DMS153 (cell line): ENCODE measurements at places on chromosomes 5 and 9.

DNA sequence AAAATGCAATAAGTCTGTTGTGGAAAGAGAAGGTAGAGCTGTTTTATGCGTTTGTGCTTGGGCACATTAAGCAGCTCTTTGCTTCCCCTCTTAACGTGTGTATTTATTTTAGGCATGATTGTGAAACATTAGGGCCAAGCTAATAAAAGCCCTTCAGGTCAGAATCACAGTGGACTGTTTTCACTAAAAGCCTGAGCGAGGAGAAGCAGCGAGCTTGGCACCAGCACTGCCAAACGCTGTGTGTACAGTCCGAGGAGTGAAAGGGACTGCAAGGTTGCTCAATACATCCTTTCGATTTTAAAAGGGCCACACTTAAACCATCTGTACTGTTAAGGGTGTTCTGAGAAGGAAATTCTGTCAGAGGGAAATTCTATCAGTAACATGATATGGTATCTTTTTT, 107.2 kb upstream of the CKMT2 start:
- peak; percentile 41 for DNase-seq

- DNase-seq: no peak
These were observed 2.2 kb downstream of the PCDH1 start for GRCh38 chr5:141875795-141876627.

- peak; percentile 64 for DNase-seq
These were observed 3.3 kb downstream of the ASTN2 start for GRCh38 chr9:117411547-117411946.

- no peak for DNase-seq
These were observed 218.8 kb upstream of the IL12B start for GRCh38 chr5:159549046-159549445.

DNA sequence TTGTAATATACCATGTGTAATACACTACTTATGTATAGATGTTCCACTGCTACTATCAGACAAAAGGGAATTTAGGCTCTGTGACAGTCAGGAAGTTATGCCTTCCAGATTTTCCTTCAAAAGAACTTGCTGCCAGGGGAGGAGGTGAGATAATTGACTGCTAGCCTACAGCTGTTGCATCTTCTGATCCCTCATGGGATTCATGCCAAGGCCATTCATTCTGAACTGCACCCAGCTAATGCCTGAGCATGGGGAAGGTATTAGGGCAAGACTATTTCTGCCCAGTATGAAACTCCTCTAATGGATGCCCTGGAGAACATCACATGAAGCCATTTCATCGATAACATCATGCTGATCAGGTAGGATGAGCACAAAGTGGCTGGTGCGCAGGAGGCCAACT, 746.5 kb upstream of the ZNF608 start:
- no peak for DNase-seq

DNA sequence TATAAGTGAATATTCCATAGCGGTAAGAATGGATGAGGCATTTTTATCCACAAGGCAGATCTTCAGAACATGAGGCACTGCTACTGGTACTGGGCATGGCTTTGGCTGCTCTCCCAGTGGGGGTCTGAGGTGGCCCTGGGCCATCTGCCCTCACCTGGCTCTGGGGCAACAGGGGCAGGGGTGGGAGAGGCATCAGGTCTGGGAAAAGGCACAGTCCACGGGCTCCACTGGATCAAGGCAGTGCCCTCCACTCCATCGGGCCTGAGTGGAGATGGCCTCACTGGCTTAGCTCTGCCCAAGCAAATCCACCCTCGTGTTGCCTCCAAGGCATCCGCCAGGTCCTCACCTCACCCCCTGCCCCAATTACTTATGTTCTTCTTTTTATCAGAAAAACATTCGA, 10.9 kb upstream of the NKD2 start:
- DNase-seq: no peak

DNA sequence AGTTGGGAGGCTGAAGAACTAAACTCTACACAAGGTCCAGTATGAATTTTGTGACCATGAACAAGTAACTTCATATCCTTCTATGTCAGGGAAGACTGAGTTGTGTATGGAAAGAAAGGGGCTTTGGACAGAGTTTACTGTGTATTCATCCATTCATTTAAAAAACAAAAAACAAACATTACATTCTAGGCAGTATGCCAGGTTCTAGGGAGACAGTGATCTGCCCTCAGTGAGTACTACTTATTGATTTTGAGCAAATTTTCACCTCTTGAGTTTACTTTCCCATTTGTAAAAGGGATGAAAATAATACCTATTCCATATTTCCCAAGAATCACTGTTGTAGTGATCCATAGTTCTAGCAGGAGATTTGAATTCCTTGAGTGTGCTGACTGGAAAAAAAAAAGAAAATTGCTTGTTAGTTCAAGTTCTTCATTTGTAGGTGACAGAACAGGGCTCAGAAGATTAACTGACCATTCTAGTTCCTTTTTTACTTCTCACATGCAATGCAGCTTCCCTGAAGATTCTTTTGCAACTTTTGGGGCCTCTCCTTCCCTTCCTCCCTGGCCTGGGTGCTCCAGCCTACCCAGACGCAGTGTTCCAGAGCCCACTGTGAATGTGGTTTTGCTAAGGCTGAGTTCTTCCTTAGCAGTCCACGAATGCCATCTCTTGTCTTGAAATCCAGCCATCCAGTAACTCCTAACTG, 2.6 kb upstream of the GAPVD1 start:
- no peak for DNase-seq

DNA sequence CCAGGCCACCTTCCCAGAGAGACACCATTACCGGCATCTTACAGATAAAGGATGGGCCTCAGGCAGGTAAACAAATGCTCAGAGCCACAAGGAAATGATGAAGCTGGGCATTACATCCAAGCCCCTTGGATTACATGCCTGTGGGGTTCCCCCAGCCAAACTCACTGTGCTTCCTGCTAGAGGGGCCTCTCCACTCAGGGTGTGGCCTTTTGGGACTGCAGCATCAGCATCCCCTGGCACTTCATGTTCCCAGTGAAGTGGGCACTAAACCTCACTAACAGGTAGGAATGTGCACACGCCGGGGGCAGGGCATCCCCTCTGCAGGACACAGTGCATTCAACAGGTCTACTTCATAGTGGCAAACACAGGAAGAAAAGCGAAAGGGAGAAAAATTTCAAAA, 125.9 kb downstream of the ROR2 start:
- no peak for DNase-seq

- no peak for DNase-seq
These were observed 421.3 kb downstream of the CDH12 start for GRCh38 chr5:22431840-22432239.

GRCh38 chr5:127447827-127448226, 69.6 kb upstream of the PRRC1 start:
- DNase-seq: no peak

GRCh38 chr5:123785162-123786071, 273.4 kb downstream of the CSNK1G3 start:
- DNase-seq: peak; percentile 78

DNA sequence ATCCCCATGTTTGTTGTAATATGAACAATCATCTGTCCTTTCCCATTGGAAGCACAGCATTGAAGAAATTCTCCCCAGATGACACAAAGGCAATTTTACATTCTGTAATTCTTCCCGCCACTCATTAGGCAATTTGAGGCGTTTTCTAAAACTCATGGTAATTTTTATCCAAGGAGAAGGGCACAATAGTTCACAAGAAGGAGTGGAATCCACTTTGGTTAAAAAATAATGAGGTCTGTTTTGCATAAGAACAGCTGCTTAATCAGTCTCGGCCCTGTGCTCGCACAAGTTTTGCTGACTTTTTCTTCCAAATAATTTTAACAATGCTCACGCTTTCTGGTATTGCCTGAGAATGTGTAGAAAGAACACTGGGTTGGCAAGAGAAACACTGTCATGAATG, 94.0 kb downstream of the CAVIN4 start:
- DNase-seq: no peak

DNA sequence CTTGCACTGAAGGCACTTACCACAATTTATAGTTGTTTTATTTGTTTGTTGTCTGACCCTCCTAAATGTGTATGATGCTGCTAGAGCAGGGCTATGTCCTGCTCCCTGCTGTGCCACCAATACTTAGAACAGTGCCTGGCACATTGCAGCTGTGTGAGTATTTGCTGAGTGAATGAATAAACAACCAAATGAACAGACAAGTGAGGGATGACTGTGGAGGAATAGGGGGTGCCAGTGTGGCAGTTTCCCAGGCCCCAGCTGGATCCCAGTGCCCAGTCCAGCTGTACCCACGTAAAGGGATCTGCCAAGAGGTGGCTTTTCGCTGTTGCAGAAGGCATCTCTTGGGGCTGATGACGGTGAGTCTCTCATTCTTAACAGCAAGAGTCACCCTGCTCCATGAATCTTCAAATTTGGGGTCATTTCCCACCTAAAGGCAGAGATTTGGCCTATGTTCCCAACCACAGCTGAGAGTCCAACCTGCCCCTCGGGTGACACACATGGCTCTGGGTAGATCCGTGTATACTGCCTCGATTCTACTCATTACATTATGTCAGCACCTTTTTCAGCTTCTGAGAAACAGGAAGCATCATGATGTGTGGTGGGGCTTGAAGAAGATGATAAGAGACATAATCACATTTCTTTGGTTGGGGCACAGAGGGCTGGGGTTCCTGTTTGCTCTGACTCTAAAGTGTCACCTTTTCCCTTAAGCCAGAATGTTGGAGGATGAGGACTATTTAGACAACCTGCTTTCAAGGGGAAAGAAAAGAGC, 14.3 kb downstream of the IL5 start:
- DNase-seq: no peak

- DNase-seq: no peak
These were observed 7.1 kb upstream of the AGPAT2 start for GRCh38 chr9:136694163-136694871.

- no peak for DNase-seq
These were observed 351.9 kb downstream of the ENC1 start for GRCh38 chr5:74288448-74289108.

- DNase-seq: no peak
These were observed 197.8 kb upstream of the NREP start for GRCh38 chr5:111954516-111955395.

- DNase-seq: no peak
These were observed 24.6 kb downstream of the NRG2 start for GRCh38 chr5:140018517-140018916.

DNA sequence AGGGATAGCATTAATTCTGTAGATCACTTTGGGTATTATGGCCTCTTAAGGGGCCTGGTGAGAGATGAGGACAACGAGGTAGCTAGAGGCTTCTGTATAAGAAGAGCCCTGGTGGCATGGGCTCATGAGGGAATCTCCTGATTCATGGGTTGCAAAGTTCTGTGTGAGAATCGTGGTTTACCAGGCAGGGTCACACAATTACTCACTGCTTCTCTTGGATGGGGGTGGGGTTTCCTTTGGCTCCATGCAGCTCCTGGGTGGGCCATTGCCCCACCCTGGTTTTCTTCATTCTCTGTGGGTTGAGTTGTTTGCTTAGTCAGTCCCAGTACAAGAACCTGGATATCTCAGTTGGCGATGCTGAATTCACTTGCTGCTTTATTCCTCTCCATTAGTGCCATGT, 30.9 kb upstream of the TNFSF15 start:
- DNase-seq: no peak

DNA sequence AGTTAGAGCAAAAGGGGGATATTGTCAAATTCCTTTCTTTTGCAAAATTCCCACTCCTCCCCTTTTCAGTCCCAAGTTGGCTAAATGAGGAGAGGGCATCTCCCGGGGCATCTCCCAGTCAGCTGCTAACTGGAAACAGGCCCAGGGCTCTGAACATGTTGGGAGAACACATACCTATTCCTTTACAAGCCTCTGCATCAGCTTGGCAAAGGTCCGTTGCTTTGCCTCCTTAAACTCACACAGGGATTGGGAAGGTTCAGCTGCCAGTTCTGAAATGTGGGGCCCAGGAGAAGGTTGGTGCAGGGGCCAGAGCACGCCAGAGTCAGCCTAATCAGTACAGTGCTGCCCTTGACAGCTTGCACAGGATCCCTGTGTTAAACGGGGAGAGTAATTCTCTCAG, 11.0 kb upstream of the DMRT3 start:
- DNase-seq: peak; percentile 58

- peak; percentile 2 for DNase-seq
These were observed 394 bp downstream of the TLR4 start for GRCh38 chr9:117704597-117704996.

DNA sequence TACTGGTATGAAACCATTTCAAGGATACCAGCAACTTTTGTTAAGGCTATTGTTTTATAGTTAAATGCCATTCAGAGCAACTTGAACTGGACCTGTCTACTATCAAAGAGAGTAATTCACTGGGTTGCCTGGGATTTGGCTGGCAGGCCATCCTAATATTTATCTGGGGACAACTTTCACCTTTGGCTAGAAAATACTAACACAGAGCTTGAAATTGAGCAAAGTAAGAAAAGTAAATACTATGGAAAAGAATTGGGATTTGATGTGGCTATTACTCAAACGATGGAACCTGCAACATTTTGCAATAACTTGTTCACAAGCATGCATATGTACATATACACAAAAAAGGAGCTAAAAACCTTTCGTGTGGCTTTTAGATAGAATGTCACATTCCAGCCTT, 191.3 kb downstream of the DENND1A start:
- DNase-seq: no peak

DNA sequence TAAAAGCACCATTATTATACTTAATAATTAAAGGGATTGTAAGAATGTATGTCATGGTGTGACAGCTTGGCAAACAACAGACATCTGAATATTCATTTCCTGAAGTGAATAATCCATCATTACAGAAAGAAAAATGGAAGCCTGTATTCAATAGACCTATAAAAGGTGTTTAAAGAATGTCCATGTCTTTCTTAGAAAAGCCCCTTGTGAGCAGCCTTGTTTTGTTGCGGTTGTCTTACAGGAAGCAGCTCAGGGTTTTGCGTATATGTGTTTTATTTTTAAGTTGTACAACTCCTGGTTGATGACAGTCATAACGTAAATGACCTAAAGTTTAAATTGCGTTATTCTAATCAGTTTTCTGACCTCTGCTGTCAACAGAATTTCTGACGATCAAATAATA, 53.8 kb downstream of the CAST start:
- DNase-seq: no peak

GRCh38 chr5:176671890-176672747, 24.8 kb downstream of the TSPAN17 start:
- DNase-seq: no peak

DNA sequence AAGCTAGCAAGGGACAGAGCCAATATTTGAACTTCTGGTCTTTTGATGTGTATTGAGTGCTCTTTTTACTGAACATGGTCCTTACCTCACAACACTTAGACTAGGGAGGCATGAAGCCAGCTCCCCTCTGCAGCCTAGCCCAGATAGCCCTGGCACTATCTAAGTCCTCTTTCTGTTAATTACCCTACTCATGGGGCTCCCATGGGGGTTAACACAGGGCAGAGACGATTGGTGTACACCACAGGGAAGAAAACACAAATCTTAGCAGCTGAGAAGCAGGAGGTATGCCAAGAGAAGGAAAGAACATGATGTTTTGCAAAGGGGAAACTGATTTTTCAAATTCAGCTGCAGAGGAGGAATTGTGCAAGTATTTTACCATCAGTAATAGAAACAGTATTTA, 383.8 kb downstream of the TMEM232 start:
- no peak for DNase-seq
